ENCODE measurements at places on chromosomes 3 and 15.
A peak's percentile ranks its signal among the peaks of the same experiment; 100 is the strongest.

DNA sequence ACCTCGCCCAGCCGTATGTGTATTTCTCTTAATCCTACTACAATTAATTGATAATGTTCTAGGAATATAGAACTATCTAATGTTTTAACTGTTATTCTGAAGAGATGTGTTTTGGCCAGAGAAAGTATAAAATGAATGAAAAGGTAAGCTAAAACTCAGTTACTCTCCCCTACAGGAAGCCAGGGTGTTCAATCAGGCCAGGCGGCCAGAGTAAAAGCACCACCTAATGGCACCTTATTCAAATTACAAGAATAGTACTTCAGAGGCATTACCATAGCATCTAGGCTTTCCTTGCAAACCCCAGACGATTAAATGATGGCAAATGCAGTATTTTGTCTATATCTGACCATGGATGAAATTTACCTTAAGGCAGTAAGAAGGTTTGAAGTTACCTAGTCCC lies 10.4 kb downstream of the SLC12A8 start:
- no peak for DNase-seq

- DNase-seq: no peak
Measured at GRCh38 chr15:37900326-37901221, 33.9 kb upstream of the TMCO5A start.

GRCh38 chr3:107629566-107629965 lies 106.8 kb downstream of the BBX start:
- DNase-seq: peak; percentile 37

DNA sequence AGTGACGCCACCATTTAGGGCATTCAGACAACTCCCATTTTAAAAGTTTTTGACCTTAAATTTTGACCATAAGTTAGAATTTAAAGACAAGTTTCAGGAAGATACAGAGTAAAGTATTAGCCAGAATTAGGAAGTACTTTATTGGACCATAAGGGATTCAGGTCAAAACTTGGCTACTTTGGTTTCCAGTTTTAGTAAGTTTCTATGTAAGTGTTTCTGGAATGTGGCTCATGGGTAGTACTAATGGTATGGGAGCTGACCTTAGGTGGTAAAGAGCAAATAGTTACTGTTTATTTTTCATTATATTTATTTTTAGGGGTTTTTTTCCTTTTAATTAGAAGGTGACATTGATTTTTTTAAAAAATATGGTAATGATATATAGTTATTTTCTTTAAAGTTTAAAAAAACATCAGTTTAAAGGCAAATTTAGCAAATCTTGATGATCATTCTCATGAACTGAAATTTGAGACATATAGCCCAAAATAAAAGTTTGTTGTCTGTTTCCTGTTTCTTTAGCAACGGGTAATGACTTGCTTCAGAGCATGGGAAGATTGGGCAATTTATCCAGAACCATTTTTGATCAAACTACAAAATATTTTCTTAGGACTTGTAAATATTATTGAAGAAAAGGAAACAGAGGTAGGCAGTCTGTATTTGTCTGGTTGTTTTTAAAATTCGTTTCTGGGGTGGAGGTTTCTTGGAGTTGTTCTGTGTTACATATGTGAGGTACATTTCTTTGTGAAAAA lies 34.3 kb downstream of the U2SURP start:
- DNase-seq: no peak

- DNase-seq: no peak
Measured at GRCh38 chr15:92163641-92164040, 230.0 kb upstream of the ST8SIA2 start.

DNA sequence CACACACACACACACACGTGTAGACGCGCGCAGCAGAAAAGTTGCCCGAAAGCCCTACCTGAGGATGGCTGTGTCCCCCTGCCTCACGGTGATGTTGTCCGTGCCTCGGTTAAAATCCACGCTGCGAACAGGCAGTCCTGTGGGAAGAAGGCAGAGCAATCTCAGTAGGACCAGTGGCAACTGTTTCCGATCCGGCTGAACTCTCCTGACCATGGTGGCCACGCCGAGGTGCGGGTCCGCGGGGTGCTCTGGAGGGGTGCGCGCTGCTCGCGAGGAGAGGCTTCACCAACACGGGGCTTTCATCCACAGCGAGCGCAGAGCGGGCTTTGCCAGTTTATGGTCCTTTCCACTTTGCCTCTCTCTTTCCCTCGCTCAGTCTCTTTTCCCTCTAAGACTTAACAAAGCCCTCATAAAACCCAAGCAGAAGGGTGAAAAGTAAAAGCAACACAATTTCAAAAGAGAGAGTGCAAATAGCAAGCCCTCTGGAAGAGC lies 422 bp downstream of the LSAMP start:
- peak; percentile 33 for DNase-seq

DNA sequence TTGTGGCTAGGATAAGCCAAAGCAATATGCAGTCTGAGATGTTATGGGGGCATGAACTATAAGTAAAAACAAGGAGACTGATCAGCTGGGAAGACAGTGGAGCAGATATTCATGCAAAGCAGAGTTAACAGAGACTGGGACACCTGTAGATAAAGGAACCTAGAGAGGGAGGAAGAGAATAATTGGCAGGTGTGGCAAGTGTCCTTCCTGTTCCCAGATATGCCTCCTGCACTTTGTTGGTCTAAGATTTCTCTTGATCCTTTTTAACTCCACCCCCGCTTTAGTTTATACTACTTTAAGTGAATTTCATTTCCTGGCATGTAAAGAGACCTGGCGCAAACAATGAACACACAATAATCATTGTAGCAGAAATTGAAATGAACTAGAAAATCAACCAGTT lies 169.4 kb downstream of the CNTN6 start:
- no peak for DNase-seq

DNA sequence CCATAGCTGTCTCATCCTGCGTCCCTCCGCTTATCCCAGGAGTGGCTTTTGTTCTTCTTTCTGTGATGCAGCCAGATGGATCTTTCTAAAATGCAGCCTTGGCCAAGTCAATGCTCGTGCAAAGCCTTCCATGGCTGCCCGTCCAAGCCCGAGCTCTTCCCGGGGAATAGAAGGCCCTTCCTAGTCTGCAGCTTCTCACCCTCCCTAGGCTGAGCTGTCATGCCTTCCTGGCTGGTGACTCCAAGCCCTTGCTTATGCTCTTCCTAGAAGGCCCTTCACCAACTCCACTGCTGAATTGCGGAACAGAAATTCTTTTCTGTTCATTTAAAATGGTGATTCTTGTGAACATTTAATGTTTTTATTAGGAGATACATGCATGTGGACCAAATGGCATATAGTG lies 95.9 kb downstream of the SMAD6 start:
- DNase-seq: no peak

GRCh38 chr3:144294659-144295538 lies 323.3 kb downstream of the DIPK2A start:
- DNase-seq: no peak

- no peak for DNase-seq
Measured at GRCh38 chr15:74626752-74627692, 11.4 kb downstream of the CLK3 start.

GRCh38 chr3:123031051-123031450 lies 3.5 kb upstream of the SEMA5B start:
- DNase-seq: no peak

DNA sequence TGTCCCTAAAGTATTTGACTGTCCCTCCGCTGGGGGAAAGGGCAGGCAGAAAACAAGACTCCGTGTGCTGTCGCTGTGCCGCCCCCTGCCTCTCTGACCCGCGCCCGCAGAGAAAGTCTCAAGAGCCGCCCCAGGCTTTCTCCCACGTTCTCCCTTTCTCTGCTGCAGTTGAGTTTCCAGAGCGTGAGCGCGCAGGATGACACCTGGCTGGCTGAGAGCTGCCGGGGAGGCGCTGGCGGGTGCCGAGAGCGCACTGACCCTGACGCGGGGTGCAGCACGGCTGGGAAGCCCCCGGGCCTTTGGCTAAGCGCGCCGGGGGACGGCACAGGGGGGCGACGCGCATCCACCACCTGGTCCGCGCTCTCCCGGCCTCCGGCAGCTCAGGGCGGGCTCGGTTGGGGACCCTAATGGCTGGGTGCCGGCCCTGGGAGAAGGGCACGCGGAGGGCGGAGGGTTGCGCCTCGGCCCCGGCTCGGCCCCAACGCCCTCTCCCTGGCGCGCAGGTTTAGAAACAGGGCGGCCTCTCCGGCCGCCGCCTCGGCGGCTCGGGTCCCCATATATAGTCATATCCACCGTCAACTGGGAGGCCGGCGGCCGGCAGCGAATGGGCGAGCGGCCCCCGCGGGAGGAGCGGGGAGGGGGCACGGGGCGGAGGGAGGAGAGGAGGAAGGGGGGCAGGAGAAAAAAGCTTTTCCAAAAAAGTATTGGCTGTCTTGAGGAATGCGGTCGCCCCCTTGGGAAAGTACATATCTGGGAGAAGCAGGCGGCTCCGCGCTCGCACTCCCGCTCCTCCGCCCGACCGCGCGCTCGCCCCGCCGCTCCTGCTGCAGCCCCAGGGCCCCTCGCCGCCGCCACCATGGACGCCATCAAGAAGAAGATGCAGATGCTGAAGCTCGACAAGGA lies at the start of gene TPM1:
TSS of gene TPM1 (plus strand) at position 774 of the 903 bp plus-strand sequence. CDS start at position 857, 83 bp downstream.
- peak; percentile 84 for DNase-seq

GRCh38 chr15:50968353-50968752 lies 59.9 kb downstream of the AP4E1 start:
- DNase-seq: peak; percentile 11

GRCh38 chr3:119195911-119196310 lies 22.5 kb downstream of the UPK1B start:
- no peak for DNase-seq

- no peak for DNase-seq
Measured at GRCh38 chr3:123716411-123716810, 131.6 kb upstream of the HACD2 start.

DNA sequence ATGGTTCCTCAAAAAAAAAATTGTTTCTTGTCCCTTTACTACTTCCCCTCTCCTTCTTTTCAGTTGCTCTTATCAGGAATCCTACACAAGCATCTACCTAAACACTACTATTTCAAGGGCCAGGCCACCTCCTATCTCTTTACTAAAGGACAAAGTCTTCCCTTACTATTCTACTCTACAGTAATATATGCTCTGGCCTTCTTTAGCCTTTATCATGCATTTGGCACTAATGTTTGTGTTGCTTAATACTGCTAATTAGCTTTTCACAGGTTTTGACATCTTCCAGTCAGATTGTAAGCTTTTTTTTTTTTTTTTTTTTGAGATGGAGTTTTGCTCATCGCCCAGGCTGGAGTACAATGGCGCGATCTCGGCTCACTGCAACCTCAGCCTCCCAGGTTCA lies 5.3 kb downstream of the CEP19 start:
- no peak for DNase-seq

DNA sequence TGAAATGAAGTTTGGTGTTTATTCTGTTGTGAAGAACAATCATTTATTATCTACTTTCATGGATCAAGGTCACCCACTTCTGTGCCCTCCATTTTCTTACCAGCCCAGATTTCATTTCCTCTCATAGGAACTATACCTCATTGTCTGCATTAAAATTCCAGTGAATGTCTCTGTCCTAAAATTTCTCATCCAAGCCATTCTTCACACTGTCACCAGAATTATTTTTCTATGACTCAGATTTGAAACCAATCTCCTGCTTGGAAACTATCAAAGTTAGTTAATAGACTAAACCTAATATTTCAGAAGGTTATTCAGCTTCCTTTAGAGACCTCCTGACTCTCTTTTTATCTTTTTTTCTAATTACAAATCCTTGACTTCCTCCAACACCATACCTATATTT lies 364.1 kb upstream of the CBLB start:
- no peak for DNase-seq

DNA sequence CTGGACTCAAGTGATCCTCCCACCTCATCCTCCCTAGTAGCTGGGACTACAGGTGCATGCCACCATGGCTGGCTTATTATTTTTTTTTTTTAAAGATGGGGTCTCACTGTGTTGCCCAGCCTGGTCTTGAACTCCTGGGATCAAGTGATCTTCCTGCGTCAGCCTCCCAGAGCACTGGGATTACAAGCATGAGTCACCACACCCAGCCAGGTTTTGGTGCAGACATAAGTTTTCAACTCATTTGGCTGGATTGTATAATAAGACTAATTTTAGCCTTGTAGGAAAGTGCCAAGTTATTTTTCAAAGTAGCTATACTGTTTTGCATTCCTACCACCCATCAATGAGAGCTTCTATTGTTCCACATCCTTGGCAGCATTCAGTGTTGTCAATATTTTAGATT lies 32.1 kb downstream of the BUB1B start:
- peak; percentile 28 for DNase-seq

DNA sequence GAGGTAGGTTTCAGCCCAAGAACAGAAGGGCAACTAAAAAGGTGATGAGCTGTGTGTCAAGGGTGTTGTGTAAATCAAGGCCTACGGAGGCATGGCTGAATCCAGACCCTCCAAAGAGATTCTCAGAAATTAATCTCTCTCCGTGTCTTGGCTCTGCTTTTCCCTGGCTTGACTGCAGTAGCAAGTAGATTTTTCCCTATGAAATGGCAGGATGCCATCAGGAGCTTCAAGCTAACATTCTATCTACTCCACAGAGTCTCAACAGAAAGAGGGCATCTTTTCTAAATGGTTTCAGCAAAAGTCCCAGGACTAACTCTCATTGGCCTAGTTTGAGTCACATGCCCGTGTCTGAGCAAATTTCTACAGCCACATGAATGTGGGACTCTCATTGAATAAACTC lies 58.3 kb downstream of the LSM3 start:
- no peak for DNase-seq

- DNase-seq: no peak
Measured at GRCh38 chr3:45990181-45990580, 5.4 kb downstream of the FYCO1 start.

- no peak for DNase-seq
Measured at GRCh38 chr3:79187426-79187825, 580.4 kb downstream of the ROBO1 start.

GRCh38 chr15:87743562-87743961 lies 513.0 kb downstream of the NTRK3 start:
- DNase-seq: peak; percentile 10

Measured in fibroblast of lung (primary cell).